ENCODE measurements at places on chromosomes 13 and 19.

GRCh38 chr19:1648920-1649541 lies 3.4 kb downstream of the TCF3 start:
- DNase-seq = no peak

DNA sequence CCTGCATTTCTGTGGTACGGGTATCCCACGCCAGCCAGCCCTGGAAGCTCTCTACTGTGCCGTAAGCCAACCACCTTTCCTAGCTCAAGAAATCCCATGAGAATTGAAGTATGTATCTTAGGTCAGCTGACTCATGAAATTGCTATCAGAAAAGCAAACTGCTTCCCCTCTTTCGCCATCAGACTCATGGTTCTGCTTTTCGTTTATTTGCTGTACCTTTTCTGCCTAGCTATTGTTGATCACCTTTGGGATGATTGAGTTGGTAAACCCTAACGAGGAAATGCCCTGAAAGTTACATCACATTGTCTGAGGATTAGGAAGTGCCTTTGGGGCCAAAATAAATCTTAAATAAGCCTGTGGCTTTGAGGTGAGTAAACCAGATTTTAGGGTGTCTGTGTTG lies at the start of gene ADGRE3:
TSS of gene ADGRE3 (minus strand) at position 81 of the 400 bp plus-strand sequence. CDS start at position 7, 74 bp downstream.
- no peak for DNase-seq

- no peak for DNase-seq
Observed at GRCh38 chr13:106587787-106588186, 19.9 kb upstream of the ARGLU1 start.

DNA sequence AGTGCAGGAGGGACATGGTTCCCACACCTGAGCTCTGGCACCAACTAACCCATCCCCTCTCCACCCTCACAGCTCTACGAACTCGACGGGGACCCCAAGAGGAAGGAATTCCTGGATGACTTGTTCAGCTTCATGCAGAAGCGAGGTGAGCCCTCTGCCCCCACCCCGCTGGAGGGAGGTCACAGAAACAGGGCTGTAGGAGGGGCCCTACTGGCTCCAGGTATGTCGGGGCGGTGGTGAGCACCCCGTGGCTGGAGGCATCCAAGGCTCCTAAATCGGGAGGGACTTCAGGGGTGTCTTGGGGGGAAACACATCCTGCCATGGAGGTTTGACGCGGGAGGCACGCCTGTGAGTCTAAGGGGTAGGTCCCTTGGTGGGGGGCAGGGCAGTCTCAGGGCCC lies 24.1 kb upstream of the WDR18 start:
- DNase-seq = no peak

DNA sequence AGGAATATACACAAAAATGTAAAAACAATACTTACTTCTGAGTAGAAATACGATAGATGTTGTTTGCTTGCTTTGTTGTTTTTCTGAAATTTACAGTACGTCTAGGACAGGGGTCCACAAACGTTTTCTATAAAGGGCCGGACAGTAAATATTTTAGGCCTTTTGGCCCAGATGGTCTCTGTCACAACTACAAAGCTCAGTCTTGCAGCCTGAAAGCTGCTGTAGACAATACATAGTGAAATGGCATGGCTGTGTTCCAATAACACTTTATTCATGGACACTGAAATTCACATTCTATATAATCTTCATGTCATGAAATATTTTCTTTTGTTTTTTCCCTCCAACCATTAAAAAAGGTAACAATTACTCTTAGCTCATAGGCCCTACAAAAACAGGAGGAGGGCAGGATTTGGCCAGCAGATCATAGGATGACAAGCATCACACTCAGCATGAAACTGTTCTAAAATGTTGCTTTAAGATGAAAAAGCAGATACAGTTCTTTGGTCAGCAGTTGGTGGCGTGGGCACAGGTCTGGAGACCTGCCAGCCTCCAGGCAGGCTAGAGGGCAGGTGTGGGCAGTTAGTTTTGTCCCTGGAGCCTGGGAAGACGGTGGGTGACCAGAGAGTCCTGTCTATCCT lies at the start of gene EDDM13:
TSS of gene EDDM13 (plus strand) at position 588 of the 638 bp plus-strand sequence. CDS start 87 bp downstream, outside the sequence.
- no peak for DNase-seq

GRCh38 chr13:48400090-48400694 lies 12.7 kb downstream of the LPAR6 start:
- DNase-seq = no peak

DNA sequence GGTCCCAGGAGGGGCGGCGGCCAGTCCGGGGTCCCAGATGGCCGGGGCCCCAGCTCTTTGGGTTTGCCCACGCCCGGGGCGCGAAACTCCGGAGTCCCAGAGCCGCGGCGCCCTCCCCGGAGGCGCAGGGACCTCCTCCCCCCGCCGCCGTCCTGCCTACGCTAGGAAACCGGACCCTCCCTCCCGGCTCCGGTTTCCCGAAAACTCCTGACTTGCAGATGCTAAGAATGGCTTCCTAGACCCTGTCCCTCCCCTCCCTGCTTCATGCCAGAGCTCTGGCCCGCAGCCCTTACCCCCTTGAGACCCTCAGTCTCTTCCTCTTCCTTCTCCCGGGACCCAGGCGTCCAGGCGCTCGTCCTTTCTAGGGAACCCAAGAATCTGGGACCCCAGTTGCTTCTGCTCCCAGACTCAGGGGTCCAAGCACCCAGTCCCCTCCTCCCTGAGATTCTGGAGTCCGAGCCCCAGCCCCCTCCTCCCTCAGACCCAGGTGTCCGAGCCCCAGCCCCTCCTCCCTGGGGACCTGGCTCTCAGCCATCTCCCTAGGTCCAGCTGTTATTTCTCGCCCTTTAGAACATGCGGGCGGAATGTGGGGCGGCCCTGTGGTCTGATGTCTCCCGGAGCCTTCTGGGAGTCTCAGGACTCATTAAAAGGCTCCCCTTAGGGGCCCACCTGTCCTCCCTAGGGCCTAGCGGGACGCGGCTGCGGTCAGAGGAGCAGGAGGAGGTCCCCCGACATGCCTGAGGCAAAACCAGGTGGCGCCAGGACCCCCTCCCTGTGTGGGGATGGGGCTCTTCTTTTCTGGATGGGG lies at the start of gene MYBPC2:
TSS of gene MYBPC2 (plus strand) at position 672 of the 808 bp plus-strand sequence. CDS start at position 734, 62 bp downstream.
- no peak for DNase-seq

- DNase-seq = no peak
Observed at GRCh38 chr19:18279266-18279515, 2.2 kb downstream of the JUND start.

DNA sequence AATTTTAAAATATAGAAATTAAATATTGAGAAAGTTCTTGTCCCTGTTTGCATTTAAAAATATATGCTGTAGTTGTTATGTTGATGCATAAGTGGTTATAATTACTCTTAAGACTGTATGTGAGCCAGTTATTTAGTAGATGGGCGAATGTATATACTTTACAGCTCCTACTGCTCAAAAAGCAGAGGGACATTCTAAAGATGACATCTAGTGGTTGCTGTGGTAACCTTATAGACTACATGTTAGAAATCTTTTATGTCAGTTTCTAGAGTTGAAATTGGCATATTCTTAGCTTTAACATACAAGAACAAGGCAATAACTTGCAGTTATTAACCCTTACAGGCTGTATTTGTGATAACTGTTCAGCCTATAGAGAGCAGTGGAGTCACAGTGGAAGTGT lies 160.5 kb downstream of the OLFM4 start:
- DNase-seq = no peak

GRCh38 chr19:9381361-9381785 lies 18.6 kb downstream of the ZNF177 start:
- DNase-seq = no peak

GRCh38 chr13:107331359-107331758 lies 763.4 kb upstream of the ARGLU1 start:
- no peak for DNase-seq

DNA sequence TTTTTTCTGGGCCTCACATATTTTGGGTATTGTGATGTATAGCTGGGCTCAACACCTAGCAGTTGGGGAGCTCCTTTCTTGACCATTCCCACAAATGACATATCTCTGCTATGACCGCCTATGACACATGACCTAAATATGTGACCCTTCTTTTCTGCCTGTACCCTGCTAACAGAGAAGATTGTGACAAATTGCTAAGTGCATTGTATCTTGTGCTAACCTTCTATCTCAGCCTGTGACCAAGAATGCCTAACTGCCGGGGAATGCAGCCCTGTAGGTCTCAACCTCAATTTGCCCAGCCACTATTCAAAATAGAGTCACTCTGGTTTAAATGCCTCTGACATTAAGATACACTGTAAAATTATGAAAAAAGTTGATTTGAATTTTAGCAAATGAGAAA lies 6.8 kb upstream of the ZNF429 start:
- no peak for DNase-seq

Measured in GM12864 (cell line).